ENCODE measurements at places on chromosomes 12 and 14. TPM values are rescaled to one million over a fixed set of nuclear protein-coding genes. Genes with fewer than 3 reads are reported as not detected.

DNA sequence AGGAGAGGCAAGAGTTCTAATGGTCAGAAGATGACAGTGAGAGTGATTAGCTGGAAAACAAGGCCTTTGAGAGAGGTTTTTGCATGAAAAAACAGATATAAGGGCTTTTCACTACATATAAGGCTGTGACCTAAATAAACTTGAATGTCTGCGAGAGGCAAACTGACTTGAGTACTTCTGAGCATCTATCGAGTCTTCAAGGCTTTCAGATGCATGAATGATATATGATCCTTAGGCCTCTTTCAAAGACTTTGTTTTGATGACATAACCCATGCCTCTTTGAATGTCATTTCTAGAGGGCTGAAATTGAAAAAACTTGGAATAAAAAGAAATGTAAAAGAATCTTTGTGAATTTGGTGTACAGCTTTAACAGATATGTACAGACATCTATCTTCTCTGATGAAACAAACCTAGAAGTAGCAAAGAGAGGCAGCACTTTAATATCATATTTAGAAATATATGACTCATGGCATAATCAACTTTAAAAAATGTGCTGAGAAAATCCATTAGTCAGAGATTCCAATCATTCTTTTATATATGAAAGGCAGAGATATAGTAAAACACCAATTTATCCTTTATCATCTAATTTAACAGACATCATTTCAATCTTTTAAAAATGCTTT is 72.6 kb downstream of the PPM1H start:
- DNase-seq: no peak

- no peak for DNase-seq
These were observed 8.4 kb upstream of the NR4A1 start for GRCh38 chr12:52042706-52043385.

DNA sequence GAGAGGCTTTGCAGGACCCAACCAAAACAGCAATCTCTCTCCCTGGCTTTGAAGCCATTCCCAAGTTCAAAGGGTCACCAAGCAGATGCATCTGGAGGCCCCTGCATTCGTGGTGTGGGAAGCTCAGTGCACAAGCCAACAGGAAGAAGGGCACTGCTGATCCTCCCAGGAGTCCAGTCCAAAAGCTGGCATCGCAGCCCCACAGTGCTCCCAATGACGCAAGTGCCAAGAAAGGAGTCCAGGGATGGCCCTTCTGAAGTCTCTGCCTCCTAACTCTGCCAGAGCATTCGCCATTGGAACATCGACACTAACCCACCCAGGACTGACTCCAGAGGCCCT is 25.1 kb downstream of the PXN start:
- DNase-seq: no peak

GRCh38 chr12:114757684-114758325 is 73.8 kb upstream of the TBX3 start:
- no peak for DNase-seq

- DNase-seq: peak; percentile 59
These were observed 914 bp upstream of the PACS2 start for GRCh38 chr14:105313381-105314286.

- DNase-seq: no peak
These were observed 65.6 kb downstream of the PPP2R5E start for GRCh38 chr14:63477556-63477955.

GRCh38 chr12:120710805-120711296 is 593 bp downstream of the UNC119B start:
- DNase-seq: no peak

DNA sequence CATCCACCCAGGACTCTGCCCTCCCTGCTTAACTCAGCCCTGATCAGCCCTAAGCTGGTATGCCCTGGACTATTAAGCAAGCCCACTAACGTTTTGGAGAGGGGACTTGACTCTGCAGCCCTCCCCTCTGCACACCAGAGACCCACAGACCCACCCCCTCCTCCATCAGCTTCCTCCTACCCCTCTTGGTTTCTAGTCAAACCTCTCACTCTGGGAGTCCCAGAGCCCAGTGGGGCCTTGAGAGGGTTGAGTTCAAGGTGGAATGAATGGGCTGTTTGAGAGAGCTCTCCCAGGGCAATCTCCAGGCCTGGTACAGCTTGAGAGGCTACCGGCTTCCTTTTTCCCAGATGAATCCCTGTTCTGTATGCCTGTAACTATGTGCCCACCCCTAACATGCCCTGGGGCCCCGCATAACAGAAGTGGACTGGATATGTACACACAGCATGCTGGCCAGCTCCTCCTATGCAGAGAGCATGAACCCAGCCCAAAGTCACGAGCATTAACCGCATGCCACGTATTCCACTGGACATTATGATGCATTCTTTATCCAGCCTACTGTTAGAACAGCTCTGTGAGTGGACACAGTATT is 43.6 kb downstream of the IRF2BPL start:
- DNase-seq: no peak

DNA sequence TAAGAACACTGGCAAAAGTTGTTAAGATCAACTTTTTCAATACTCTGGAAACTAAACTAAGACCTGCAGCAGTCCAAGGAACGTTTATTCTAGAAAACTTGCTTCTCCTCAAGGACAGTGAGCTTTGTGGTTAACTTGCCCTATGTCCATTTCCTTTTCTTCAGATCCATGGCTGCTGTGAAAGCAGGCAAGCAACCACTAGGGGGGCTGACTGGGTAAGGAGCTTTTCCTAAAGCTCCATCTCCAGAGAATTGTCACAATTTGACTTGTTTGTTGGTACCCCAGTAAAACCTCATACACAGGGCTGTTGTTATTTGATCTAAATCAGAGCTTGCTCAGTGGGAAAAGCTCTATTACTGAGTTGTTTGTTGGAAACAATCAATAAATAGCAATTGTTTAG is 10.1 kb upstream of the RPL10L start:
- no peak for DNase-seq

DNA sequence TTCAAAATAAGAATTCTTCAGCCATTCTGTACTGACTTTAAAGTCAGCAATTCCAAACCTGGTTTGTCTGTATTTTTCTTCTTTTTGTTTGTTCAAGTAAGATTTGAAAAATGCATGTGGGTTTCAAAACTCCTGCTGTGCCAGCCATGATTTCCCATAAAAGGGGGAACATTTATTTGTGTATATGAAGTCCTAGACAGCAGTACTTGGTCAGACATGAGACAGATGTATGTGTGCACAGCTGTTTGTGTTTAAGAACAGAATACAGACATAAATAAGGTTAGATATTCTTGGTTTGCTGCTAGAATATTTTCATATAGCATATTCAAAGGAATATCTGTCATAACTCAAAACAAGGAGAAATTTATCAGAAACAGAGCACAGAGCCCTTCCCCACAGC is 236.0 kb downstream of the ADAMTS20 start:
- no peak for DNase-seq

DNA sequence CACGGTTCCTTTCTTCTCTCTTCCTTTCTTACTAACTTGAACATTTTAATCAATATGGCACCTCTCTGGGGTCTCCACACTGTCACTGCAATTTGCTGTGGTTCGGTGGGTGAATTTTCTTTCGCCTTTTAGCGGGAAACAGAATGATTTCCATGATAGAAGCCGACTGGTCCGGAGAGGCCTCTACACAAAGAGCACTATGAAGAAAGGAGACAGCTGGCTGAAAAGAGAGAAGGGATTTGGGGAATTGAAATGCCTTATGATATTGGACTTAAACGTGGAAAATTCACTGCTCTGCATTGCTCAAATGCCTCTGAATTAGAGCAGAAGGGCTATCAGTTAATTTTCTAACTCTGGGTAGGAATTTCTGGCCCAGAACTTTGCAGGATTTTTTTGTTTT is 55.9 kb downstream of the KCNA5 start:
- DNase-seq: no peak

DNA sequence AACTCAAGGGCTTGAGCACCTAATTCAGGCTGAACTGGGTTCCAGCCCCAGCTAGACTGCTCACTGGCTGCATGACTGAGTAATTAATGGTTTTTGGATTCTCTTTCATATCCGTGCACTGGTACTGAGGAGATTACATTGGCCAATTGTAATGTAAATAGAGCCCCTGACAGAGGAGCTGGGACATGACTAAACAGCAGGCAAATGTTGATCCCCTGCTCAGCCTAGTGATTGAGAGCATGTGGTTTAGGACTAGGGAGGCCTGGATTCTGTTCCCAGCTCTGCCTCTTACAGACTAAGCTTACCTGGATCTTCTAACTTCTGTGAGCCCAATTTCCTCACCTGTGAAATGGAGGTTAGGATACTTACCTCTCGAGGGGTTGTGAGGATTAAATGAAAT is 204.3 kb downstream of the ESR2 start:
- no peak for DNase-seq

DNA sequence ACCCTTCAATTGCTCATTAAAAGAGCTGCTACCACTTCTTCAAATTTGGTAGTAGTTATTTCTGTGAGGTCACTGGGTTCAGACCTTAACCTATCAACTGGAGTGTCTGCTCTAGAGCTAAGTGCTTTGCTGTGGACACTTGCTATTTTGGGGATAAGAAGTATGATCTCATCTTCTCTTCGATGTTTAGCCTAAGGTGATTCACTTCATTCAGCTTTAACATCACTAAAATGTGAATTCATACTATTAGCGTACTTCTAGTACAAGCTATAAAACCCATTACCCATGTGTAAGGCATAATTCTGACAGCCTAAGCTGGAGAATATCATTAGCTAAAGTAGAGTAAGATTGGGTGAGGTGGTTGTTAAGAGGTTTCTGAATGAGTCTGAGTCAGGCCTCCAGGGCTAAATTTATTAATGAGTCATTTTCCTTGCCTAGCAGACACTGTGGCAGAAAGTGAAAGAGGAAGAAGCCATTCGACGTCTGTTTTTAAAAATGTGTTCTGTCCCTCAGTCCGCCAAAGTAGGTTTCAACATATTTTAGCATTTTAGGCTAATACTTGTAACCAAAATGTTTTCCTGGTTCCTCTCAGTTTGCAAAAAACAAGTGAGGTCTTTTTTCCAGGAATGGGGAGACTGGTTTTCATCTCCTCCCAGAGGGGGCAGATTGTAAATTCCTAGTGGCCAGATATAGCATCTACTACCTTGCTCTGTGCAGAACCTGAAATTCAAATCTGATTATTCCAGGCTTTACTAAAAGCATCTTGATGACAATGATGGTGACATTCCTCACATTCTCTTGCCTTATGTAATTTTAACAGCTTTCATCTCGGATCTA is 103.6 kb downstream of the SSPN start:
- DNase-seq: no peak

DNA sequence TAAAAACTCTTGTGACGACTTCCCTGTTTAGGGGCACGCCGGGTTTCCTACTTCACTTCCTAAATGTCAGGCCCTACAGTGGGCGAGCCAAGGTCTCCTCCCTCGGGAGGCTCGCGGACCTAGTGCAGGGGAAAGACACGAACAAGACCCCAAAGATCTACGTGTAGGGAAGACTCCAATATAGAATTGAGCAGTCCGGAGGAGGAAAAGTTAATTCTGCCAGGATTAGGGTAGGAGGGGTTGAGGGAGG is 564 bp downstream of the ATXN3 start:
- DNase-seq: no peak

DNA sequence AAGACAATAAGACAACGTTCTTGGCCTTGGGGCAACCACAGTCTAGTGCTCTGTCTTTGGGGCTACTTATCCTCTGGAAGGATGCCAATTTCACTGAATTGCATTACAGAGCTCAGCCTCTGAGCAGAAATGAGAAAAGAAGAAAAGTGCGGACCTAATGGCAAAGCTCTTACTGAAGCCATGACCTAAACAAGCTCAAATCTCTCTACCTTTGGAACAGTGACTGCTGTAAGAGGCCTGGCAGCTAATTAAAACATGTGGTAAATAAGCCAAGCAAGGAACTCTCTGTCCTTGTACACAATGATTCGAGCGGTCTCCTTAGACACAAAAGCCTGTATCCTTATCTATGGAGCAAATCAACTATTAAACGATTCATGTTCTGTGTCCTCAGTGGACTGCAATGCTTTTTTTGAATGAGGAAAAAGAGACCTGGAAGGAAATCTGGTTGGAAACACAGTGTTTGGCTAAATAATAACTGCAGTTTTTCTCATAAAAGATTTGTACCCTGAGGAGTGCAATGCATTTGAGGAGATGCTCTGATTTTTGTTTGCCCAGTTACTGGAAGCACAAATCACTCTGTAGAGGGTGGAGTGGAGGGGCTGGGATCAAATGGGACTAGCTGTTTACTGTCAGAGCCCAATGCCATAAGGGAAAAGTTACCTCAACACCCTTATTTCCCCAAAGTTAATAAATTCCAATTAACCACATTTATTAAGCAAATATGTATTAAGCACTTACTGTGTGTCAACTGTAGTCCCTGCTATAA is 113.9 kb downstream of the NDUFA12 start:
- no peak for DNase-seq

DNA sequence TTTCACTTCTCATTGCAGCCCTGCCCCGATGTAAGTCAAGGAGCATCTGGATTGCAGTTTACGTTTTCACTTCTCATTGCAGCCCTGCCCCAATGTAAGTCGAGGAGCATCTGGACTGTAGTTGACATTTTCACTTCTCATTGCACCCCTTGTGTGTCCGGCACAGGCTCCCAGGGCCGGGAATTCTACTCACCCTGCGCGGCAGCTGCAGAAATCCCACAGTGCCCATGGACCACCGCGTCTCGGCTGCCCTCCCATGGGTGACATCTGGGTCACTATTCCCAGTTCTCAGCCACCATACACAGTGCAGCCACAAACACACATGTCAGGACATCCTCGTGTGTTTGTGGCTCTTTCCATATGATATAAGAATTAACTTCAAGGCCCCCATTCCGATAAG is 378.5 kb downstream of the ADGRD1 start:
- no peak for DNase-seq

GRCh38 chr12:122437656-122438121 is 15.2 kb upstream of the CLIP1 start:
- peak; percentile 67 for DNase-seq

GRCh38 chr14:68239988-68240771 is 420.6 kb downstream of the RAD51B start:
- no peak for DNase-seq

GRCh38 chr14:34093883-34094282 is 143.0 kb upstream of the EGLN3 start:
- no peak for DNase-seq

DNA sequence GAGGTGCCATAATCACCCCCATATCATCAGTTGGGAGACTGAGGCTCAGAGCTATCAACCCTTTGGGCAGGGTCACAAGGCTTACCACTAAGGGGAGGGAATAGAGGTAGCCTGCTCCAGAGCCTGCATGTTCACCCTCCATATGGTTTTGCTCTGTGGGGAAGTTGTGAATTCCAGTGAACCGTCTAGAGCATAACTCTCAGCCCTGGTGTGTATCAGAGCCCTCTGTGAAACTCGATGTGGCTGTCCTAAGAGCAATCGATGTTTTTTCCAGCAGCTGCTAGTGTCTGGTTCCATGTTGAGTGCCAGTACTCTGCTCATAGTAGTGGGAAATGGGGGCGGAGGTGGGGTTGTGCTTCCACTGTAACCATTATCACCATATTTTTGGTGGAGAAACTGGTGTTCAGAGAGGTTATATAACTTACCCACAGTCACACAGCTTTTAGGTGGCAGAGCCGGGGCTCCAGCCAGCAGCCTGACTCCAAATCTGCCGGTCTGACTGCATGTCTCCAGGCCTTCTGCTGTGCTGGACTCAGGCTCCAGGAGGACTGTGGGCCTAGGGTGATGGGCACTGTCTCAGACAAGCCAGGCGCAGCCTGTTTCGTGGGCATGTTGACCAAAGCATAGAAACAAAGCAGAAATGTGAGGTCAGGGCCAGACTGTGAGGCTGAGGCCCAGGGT is 104.2 kb downstream of the ADCK1 start:
- DNase-seq: no peak

LRTM2 gene
- not detected for polyA plus RNA-seq

RAD9B gene
- polyA plus RNA-seq: 1.1 TPM

ADAM20 gene
- polyA plus RNA-seq: 0.25 TPM

TAS2R43 gene
- 0.27 TPM for polyA plus RNA-seq

PLEKHG7 gene
- polyA plus RNA-seq: 0.26 TPM

TNS2 gene
- polyA plus RNA-seq: 101 TPM

RFLNA gene
- polyA plus RNA-seq: 2.7 TPM

ACOT2 gene
- 26.3 TPM for polyA plus RNA-seq

CDCA3 gene
- polyA plus RNA-seq: 39.3 TPM
